Renal pelvis (tissue), 12 donors: ENCODE measurements at places on chromosomes 12 and 14. TPM values are rescaled to one million over a fixed set of nuclear protein-coding genes. Genes with fewer than 3 reads are reported as not detected.

DNA sequence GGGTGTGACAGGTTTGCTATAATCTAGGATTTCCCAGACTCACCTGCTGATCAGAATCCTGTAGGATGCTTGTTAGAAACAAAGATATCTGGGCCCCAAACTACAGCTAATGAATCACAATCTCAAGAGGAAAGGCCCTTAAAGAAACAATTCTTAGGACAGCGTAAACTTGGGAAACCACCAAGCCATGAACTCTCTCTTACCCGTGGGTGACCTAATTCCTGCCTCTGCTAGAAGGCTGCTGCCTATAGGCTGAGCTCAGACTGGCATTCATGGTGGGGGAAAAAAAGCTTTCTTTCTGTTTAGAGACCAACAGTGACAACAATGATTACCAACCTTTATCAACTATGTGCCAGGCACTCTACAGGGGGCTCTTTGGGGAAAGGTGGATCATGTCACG lies 213.9 kb upstream of the FKBP4 start:
- DNase-seq: no peak

DNA sequence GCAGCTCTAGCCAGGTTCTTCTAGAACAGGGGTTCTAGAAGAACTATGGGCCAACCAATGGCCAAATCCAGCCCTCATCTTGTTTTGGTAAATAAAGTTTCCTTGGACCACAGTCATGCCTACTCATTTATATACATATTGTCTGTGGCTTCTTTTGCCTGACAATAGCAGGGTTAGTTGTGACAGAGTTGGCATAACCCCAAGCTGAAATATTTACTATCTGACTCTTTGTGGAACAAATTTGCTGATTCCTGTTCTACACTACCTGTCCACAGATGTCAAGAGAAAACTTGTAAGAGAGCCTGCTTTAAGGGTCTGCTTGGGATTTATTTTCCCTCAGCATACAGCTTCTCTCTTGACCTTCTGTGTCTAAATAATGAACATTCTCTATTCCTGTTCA lies 289.0 kb downstream of the KSR2 start:
- no peak for DNase-seq

DNA sequence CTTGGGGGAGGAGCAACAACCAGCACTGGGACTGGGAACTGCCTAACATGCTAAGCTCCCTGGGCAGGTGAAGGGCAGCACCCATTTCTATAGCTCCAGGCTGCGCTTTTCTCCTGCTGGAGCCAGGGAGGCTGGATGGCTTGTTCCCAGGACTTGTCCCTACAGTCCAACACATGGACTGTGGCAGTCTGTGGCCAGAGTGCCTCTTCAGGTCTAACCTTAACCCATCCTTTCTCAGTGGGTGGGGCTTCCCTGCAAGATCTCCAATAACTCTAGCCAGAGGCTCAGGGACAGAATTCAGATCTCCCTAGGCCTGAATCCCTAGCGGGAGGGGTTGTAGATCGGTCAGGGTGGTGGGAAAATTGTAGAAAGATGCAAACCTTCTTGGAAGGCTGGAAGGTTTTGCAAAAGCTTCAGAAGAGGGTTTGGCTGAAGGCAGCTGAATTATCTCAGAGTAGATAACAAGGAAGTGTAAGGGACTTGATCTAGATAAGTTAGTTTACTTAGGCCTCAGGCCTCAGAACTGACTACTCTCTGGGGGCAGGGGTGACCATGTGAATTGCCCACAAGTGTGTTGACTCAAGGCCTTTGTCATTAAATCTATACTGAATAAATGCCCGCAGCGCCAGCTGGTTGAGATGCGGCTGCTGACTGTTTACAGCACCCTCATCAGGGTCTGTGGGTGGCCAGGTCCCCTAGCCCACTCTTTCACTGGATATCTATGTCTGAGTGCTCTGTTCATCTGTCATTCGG lies 60.7 kb downstream of the SSPN start:
- DNase-seq: no peak

DNA sequence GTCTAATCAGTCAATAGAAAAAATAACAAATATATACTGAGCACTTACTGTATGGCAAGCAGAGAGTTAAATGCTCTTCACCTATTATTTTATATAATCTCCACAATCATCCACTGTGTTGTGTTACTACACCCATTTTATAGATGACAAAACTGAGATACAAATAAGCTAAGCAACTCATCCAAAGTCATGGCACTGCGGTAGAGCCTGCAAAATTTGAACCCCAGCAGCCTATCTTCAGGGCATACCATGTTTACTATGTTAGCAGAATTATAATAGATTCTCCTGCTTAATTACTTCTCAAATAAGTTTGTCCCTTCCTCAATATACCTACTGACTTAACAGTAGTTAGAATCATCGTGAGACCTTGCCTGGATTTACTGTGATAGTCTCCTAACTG lies 53.6 kb upstream of the PCED1B start:
- DNase-seq: no peak

DNA sequence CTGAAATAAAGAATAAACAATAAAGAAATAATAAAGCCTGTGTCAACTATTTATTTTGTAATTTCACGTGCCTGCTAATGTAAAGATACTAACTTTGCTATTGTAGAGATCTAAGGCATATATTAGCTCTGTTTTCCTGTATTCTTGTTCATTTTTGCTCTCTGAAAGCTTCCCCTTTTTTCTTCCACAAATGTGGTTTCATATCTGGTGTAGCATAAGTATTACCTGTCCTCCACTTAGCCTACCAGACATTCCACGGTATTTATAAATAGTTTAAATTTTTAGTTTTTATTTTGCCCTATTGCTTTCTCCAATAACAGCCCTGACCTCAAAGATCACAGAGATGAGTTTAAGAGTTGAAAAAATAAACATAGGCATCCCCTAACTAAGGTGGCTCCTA lies 92.6 kb upstream of the ATP2B1 start:
- no peak for DNase-seq

The ADAM21 gene
- 0.73 TPM for polyA plus RNA-seq

DNA sequence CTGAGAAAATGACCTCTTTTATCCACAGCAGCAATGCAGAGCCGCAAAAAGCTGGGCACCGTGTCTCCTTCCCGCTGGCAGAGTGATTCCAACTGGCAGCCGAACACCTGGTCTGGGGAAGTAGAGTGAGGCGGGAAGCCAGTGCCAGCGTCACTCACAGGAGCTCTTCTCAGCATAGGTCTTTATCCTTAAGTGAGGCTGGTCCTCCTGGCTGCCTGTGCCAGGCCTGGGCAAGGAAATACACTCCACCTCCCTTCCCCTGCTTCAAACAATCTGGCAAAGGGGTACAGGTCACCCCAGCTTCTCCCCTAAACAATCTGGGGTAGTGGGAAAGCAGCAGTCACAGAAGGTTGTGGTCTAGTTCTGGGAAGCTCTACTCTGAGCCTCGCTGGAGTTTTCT lies 4.8 kb downstream of the ARHGAP9 start:
- no peak for DNase-seq

DNA sequence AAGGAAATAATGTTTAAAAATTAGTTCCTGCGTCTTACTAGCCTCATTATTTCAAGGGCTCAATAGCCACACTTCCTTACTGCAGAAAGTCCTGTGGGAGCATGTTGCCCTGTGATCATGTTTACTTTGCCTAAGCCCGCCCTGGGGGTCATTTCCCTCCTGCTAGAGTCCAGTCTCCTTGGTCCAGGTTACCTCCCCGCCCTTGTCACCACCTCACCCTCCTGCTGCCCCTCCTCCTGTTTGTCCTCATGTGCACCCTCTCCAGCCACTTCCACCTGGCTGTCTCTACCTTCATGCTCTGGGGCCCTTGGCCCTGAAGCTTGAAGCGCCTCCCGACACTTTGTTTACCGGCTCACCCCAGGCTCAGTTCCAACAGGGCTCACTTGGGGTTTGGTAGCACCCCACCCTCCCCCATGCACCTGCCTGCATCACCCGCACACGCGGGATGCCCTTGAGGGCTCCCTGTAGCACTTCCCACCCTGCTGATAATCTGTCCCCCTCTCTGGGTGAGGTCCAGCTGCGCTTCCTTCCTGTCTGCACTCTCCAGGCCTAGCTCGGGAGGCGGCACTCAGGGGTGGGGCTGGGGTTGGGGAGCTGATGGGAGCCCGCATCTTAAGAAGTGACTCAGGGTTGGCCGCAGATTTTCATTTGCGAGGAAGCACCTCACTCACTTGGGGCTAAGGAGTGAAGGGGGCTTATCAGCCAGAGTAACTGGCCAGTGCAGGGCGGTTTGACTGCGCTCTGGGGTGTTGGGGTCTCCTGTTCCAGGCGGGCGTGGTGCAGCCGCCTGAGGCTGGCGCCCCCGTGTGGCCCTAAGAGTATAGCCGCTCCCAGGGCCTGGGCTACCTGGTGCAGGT lies 40.1 kb downstream of the SMIM41 start:
- peak; percentile 57 for DNase-seq

GRCh38 chr14:92792885-92793284 lies 1.2 kb upstream of the GOLGA5 start:
- DNase-seq: no peak

The CMKLR1 gene
- polyA plus RNA-seq: 5.8 TPM

DNA sequence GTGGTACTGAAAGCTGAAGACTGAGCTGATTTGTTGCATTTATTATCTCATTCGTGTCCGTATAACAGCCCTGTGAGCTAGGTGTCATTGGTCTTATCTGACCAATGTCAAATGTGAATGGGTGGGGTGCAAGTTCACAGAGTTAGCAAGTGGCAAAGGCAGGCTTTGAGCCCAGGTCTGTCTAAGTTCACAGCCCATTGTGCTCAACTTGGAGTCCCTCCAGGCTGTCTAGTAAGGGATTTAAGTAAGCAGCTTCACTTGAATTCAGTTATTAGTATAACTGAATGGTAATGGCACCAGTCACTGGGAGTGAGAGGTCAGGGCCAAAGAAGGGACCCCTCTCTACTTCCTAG lies 8.5 kb downstream of the C1S start:
- DNase-seq: no peak

GRCh38 chr14:47040550-47040949 lies 389.0 kb upstream of the RPL10L start:
- DNase-seq: peak; percentile 34

DNA sequence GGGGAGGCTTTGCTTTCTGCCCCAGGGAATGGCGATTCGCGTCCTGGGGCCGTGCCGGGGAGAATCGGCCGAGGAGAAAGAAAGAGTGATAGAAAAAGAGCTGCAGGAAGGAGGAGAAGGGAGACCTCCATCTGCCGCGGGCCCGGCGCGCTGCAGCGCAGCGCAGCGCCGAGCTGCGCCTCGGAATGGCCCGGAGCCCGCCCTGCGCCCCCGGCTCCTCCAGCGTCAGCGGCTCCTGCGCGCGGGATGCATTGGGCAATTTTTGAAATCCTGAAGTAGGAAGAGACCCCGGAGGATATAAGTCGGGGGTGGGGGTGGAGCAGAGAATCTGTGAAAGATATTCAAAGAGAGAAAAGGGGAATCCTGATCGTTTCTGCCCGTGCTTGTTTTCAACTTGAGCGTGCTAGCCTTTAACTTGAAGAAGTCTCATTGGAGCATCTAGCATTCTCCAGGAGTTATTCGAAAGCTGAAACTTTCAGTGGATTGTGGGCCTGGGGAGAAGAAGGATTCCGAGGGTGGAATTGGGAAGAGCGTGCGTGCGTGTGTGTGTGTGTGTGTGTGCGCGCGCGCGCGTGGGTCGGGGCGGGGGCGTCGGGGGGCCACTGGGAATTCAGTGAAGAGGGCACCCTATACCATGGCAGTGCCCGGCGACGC lies 441 bp downstream of the PDE3A start:
- DNase-seq: peak; percentile 43

- no peak for DNase-seq
These were observed 35.7 kb downstream of the FOXA1 start for GRCh38 chr14:37559386-37559785.

DNA sequence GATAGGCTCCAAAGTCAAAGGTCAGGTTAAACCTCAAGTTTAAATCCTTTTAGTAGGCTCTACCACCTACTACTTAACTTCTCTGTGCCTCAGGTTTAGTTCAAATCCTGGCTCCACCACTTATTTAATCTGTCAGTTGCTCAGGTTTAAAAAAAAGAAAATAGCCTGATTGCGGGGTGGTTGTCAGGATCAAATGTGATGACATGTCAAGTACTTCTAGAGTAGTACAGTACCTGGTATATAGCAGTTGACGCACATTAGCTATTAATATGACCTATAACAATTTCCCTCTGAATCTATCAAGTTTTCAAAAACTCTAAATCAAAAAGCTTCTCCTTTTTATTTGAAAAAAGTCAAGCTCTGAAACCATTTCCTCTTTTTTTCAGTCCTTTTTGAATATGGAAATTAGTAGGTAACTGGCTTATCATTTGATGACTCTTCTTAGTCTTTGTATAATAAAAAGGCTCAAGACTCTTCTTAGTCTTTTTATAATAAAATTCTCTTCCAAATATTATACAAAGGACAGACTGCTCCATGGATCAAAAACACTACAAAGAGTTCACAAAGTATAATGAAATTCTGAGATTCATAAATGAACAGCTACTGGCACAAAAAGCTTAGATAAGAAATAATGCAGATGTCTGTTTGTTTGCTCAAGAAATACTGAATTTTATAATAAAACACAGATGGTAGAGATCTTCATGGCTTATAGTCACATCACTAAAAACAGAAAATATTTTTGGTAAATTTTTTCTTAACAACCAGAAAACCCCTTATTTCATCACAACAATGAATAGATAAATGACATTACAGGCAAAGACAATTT lies 5.0 kb downstream of the OSBPL8 start:
- no peak for DNase-seq

DNA sequence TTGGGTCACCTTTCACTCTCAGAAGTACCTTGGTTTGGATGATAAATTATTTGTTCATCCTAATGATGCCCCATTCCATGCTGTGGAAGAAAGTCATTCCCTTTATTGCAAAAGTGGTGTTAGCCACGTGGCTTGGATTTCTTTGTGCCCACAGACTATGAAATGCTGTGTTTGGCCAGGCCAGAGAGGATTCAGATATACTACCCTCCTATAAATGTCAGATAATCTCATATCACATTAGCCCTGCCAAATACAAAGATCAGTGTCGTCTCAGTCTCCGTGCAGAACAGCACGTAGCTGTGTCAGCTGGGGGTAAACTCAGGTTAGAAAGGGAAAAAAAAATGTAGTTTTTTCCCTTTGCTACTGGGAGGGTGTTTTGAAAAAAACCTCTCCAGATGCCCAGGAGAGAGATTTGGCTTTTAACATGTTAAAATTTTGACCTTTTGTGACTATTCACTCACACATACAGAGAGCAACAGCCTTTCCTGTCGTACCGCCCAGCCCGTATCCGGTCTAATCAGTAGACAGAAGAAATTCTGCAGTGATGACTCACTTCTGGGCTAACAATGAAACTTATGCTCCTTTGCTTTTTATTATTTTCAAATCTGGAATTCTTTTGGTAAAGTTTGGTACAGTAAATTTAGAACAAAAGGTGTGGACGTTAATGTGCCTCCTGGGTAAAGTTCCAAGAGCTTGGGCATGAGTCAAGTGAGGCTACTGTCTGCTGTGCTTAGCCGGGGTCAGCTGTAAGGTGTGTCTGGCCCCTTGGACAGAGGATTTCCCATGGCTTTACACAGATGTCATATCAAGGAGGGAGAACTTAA lies 8.5 kb upstream of the PTPRB start:
- peak; percentile 34 for DNase-seq

The AHNAK2 gene
- 1.8 TPM for polyA plus RNA-seq

GRCh38 chr12:27652174-27652763 lies 44.0 kb upstream of the REP15 start:
- DNase-seq: peak; percentile 77

GRCh38 chr12:6392504-6392903 lies 8.5 kb downstream of the LTBR start:
- DNase-seq: no peak

The METAP2 gene
- 135 TPM for polyA plus RNA-seq

The ADCY6 gene
- 85.2 TPM for polyA plus RNA-seq

The ART4 gene
- polyA plus RNA-seq: 0.23 TPM

GRCh38 chr12:11894890-11895289 lies 175.8 kb upstream of the BCL2L14 start:
- no peak for DNase-seq
